LoVo (cell line): ENCODE measurements at places on chromosomes 2 and 18.

GRCh38 chr2:73156539-73157124, 43.9 kb upstream of the RAB11FIP5 start:
- DNase-seq: no peak

- no peak for DNase-seq
These were observed 211.5 kb downstream of the SUCLG1 start for GRCh38 chr2:84247532-84247931.

GRCh38 chr2:61135510-61135909, 26.5 kb upstream of the C2orf74 start:
- peak; percentile 27 for DNase-seq

DNA sequence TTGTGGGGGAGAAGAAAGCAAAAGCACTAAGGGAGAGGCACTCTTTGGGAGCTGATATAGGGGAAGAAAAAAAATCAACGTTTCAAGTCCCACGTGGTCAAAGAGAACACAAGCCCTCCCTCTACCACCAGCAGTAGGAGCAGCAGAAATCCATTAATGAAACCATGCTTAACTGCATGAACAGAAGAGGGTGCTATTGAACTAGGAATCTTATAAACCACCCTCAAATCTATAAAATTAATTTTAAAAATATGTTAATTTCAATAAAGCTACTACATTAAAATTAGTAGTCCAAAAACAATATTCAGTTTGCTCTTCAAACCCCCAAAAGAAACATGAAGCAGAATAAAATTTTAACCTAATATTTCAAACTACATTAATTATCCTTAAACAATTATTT, 147.8 kb downstream of the TMEM18 start:
- DNase-seq: peak; percentile 2

DNA sequence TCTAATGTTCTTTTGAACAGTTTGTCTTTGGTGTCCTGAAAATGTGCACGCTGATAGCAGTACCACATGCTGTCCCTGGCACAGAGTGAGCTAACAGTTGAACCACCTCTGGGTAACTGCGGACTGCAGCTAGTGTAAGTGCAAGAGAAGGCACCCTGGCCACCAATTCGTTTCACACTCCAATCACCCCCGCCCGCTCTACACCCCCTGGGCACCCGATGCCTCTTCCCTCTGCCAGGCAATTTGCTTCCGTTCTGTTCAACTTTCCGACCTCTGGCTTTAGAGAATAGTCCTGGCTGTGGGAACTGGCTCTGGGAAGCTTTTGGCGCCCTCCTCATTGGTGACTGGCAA, 1.4 kb downstream of the DOCK10 start:
- DNase-seq: no peak

- DNase-seq: no peak
These were observed 1.1 kb upstream of the HOXD11 start for GRCh38 chr2:176105730-176106580.

DNA sequence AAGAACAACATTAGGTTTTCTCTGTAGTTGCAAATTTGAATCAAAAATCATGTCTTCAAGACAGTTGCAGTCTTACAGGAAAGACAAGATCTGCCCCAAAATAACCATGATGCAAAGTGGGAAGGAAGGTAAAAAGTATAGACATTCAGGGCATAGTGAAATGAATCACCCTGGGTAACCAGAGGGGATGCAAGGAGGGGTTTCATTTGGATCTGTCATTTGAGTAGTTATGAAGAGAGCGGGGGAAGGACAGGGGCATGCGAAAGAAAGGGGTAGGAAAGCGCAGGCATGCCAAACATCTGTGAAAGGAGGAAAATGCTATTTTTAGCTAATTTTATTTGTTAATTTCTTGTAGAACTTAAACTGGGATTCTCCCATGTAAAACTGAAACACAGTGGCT, 219.1 kb upstream of the BOD1L2 start:
- DNase-seq: no peak

- DNase-seq: no peak
These were observed 23.7 kb upstream of the NRP2 start for GRCh38 chr2:205658572-205658971.

- DNase-seq: no peak
These were observed 89.5 kb downstream of the SOX11 start for GRCh38 chr2:5781679-5782078.

GRCh38 chr2:227414846-227415245, 27.1 kb upstream of the SCYGR1 start:
- DNase-seq: no peak

DNA sequence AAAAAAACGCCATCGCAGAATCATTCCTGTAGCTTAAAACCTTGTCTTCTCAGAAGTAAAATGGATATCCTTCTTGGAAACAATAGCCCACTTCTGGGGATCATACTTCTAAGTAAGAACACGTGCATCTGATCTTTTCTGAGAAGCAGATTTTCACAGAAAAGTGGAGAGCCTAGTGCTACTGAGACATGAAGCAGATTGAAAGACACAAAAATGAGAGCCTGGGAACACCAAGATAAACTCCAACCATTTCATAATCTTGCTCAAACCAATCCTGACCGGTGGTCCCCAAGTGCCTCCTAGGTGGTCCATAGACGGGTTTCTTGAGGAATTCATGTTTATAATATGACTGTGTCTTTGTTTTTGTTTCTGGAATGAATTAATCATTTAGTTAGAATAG, 191.2 kb downstream of the IRS1 start:
- DNase-seq: no peak
